EH (cell line): ENCODE measurements at places on chromosomes 1 and 21.

- no peak for DNase-seq
Measured at GRCh38 chr1:209645574-209646452, 6.4 kb downstream of the LAMB3 start.

GRCh38 chr21:42594616-42595282 is 58.7 kb upstream of the PDE9A start:
- no peak for DNase-seq

- no peak for DNase-seq
Measured at GRCh38 chr1:36126797-36127500, 1.9 kb upstream of the COL8A2 start.

- no peak for DNase-seq
Measured at GRCh38 chr1:200128944-200129879, 101.7 kb downstream of the NR5A2 start.
